ENCODE measurements at places on chromosomes 11 and 22. TPM values are rescaled to one million over a fixed set of nuclear protein-coding genes. Genes with fewer than 3 reads are reported as not detected.

- DNase-seq, result no peak
These were observed 146.8 kb downstream of the ENTHD1 start for GRCh38 chr22:39746600-39747262.

GRCh38 chr11:94224078-94224477 is 80.3 kb upstream of the IZUMO1R start:
- no peak for DNase-seq

DNA sequence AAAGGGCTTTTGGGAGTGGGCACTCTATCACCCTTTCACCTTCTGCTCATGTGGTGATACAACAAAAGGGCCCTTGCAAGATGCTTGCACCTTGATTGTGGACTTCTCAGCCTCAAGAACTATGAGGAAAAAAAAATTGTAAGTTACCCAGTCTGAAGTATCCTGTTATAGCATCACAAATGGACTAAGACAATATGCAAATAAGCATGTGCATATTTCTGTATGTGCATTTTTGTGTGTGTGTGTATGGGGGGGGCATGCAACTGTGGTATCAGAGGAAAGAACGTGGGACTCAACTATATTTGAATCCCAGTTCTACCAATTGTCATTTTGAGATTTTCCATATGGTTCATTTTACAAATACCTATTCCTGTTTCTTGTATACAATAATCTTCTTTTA is 10.9 kb downstream of the JRKL start:
- DNase-seq, result no peak

- peak; percentile 53 for DNase-seq
These were observed 29.3 kb upstream of the TCF20 start for GRCh38 chr22:42299586-42300258.

SLCO2B1 gene
- total RNA-seq, result 30.1 TPM

DNA sequence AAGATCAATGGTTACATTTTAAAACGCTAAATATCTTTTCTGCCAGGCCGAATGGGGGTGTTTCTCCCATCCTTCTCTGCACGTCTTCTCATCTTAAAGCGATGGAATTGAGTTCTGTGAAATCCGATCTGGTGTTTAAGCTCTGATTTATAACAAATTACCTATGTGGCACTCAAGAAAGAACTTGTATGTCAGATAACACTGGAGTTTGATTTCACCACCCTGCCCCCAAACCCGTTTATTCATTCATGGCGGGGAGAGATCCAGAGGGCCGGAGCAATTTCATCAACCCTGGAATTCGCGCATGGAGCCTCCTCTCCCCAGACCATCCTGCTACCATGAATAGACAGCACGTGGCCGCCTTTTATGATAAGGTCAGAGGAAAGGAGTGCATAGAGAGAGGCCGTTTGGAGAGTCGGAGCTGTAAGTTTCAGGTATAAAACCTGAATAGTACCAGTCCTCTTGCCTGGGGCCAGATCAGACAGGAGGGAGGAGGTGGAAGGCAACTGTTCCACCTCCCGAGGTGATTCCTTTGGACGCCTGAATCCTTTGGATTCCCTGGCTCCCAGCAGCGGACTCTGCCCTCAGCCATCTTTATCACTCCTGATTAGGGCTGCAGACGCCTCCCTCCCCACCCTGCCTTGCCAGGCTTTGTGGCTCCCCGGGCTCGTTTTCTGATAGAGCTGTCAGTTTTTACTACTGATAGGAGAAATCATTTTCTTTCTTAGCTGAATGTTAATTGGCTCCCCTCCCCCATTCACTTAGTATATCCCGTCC is 27.3 kb upstream of the NFAM1 start:
- DNase-seq, result no peak

Data from left ventricle myocardium superior (tissue), 1 donor.